MG63 (cell line): ENCODE measurements at places on chromosomes 4 and X. TPM values are rescaled to one million over a fixed set of nuclear protein-coding genes. Genes with fewer than 3 reads are reported as not detected.

Gene LRIT3
- not detected in 2 replicates for total RNA-seq

Gene EREG
- total RNA-seq: not detected in 2 replicates

Gene KLF8
- not detected in 2 replicates for total RNA-seq

Gene EIF1AX
- total RNA-seq: 94.2 and 119 TPM in 2 replicates

Gene NEUROG2
- not detected in 2 replicates for total RNA-seq

Gene ADAMTS3
- 3.2 and 7.1 TPM in 2 replicates for total RNA-seq

Gene ABCG2
- 1.8 and 2.2 TPM in 2 replicates for total RNA-seq

Gene CLDN2
- not detected in 2 replicates for total RNA-seq

Gene FHIP1A
- total RNA-seq: 2.0 and 3.8 TPM in 2 replicates

Gene PAGE1
- total RNA-seq: not detected in 2 replicates

DNA sequence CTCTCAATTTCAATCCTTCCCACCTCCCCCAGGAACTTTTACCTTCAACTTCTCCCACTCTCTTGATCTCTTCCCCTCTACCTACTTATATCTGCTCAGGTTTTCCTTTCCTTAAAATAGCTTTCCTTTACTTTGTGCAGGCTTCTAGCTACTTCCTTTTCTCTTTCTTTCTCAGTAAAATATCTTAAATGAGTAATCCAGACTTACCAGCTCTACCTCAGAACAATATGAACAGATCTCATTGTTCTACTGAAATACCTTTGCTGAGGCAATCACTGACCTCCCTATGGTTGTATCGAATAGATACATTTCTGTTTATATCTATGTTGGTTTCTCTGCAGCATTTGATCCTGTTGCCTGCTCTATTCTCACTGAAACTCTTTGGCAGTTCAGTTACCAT lies 86.7 kb upstream of the WDR44 start:
- DNase-seq: no peak

DNA sequence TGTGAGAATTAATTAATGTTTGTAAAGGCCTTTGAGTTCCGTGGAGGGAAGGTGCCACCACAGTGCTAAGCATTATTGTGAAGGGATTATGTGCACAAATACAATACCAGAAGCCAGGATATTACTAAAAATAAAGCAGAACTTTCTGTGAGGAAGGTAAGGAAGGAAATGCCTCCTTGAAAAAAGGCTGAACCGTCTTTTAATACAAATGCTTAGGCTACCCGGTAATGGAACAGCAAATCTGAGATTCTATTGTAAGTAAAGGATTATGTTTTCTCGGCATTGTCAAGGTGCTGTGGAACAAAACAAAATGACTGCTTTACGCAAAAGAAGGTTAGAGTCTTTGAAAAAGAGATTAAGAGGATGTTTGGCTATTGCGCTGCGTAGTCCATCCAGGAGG lies 57.9 kb upstream of the SPRY1 start:
- no peak for DNase-seq

- DNase-seq: no peak
Observed at GRCh38 chr4:130124066-130124465, 1028.1 kb downstream of the C4orf33 start.

GRCh38 chrX:148333989-148334388 lies 166.4 kb upstream of the AFF2 start:
- DNase-seq: no peak

- no peak for DNase-seq
Observed at GRCh38 chrX:86322913-86323312, 174.7 kb downstream of the DACH2 start.

DNA sequence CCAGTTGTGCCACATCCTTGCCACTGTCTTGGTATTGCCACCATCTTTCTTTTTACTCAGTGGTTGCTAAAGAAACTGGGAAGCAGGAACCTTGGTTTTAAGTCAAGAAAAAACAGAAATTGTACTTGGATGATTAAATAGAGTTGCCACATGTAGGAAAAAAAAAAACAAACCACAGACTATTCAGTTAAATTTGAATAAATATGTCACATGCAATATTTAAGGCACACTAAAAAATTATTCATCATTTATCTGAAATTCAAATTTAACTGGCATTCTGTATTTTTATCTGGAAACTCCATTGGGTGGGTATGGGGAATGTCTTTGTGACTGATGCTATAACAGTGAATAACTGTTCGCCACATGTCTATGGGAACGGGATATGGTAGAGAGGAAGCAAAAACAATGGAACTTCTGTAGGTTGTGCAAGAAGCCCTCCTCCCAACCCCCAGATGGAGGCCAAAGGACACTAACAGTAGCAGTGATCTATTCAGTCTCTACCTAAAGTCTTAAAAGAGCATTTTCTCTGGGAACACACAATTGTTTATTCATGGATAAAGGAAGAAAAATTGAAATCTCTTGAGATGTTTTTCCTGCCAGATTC lies 57.0 kb upstream of the PLAC8 start:
- DNase-seq: no peak

DNA sequence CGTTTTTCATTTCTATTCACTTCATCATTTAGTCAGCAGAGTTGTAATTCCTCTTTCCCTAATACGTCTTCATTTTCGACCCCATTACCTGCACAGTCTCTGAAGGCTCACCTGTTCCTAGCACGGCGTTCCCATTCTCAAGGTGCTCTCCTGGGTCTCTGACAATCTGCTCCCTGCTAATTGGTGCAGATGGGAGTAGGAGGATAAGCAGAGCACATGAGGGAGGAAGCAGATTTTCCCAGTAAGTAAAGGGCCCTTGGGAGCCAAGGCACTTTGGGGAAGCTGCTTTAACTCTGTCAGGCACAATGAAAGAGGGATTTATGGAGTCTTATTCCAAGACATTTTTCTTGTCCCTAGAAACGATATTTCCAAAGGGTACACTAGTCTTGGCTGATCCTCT lies 466.4 kb downstream of the STIM2 start:
- DNase-seq: no peak

- no peak for DNase-seq
Observed at GRCh38 chrX:19707246-19707871, 180.0 kb downstream of the SH3KBP1 start.

- DNase-seq: no peak
Observed at GRCh38 chr4:185892165-185892564, 80.2 kb upstream of the SORBS2 start.

DNA sequence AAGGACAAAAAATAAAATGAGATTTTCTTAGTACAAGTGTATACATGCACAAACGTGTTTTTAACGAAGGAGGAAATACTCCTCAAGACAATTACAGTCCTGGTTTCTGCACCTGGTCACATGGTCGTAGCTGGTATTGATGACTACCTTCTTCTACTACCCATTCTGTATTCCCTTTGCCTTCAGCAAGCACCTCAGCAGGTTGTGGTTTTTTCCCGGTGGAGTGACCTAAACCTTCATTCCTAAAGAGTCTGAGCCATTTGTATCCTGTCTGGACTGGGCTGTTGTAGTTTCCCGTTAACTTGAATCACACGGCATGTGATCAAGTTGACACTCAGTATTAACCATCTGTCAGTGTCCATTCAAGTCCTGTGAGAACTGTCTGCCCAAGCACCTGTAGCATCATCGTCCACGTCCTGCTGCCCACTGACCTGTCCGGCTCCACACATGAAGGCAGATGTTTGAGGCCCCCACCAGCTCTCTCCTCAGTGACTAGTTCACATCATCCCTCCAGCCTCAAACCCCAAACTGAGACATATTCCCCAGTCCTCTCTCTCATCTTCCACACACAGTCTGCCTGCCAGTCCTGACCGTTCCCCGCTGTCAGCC lies 31.1 kb upstream of the TBC1D14 start:
- DNase-seq: no peak

GRCh38 chr4:180060159-180060889 lies 2182.9 kb upstream of the TENM3 start:
- DNase-seq: no peak

- DNase-seq: no peak
Observed at GRCh38 chr4:96149894-96150293, 310.0 kb downstream of the PDHA2 start.

- no peak for DNase-seq
Observed at GRCh38 chrX:115895678-115896329, 274.7 kb upstream of the AGTR2 start.

GRCh38 chrX:128897621-128898020 lies 625.7 kb downstream of the SMARCA1 start:
- no peak for DNase-seq

DNA sequence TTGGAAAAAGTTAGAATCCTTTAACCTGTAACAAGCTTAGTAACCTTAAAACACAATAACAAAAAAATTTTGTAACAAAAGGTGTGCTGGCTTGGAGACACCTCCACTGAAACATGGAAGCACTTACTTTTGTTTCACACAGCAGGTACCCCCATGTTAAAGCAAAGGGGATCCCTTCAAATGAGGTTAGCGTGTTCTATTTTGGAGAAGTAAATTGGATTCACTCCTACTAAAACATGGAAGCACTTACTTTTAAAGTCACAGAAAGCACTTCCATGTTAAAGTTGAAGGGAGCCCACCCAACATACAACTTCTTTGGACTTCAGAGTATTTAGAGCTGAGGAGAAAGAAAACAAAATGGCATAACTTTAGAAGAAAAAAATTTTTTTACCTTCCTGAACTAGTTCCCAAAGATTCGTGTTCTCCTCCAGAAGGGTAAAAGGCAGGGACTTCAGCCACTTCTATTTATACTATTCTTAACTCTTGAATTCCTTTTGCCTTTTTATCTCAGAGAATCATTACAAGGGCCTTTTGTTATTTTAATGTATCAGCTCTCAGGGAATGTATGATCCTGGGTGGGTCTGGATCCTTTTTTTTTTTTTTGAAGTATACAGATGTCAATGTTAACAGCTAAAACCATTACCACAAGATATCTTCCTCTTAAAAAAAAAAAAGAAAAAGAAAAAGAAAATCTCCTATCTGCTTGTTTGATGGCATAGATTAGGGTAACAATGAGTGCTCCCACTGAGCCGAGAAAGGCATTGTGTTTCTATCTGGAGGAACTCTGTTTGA lies 11.5 kb downstream of the LARP7 start:
- DNase-seq: no peak

DNA sequence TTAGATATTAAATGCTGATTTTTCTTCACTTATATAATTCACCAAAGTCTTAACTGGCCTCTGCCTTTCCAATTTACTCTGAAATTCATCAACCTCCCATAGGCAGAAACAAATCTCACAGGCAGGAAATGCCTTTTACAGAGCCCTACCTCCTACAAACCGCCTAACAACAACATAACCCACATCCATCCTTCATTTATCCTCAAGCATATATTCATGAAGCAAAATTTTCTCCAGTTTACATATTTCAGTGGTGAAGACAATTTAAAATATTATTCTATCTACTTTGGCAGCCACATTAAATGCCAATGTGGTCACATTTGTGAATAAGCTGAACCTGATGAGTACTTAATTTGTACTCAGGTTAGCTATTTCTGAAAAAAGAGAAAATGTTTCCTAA lies 30.3 kb downstream of the SEPSECS start:
- DNase-seq: no peak

GRCh38 chr4:77481856-77482255 lies 123.8 kb upstream of the CXCL13 start:
- no peak for DNase-seq

DNA sequence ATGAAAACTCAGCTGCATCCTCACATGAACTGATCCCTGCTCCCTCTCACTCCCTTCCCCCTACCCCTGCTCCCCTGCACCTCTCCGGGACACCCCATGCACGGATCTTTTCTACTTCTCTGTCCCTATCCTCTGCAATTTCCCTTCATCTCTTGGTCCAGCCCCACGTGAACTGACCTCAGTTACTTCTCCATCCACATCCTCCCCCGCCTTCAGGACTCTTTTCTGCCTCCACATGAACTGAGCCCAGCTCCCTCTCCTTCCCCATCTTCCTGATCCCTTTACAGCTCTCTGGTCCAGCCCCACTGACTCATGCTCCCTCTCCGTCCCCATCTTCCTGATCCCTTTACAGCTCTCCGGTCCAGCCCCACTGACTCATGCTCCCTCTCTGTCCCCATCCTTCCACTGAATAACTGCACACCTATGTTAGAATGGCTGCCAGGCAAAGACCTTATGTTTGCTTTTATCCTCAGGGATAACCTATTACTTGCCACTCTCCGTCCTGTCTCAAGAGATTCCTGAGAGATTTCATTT lies 5.6 kb downstream of the CETN2 start:
- no peak for DNase-seq

DNA sequence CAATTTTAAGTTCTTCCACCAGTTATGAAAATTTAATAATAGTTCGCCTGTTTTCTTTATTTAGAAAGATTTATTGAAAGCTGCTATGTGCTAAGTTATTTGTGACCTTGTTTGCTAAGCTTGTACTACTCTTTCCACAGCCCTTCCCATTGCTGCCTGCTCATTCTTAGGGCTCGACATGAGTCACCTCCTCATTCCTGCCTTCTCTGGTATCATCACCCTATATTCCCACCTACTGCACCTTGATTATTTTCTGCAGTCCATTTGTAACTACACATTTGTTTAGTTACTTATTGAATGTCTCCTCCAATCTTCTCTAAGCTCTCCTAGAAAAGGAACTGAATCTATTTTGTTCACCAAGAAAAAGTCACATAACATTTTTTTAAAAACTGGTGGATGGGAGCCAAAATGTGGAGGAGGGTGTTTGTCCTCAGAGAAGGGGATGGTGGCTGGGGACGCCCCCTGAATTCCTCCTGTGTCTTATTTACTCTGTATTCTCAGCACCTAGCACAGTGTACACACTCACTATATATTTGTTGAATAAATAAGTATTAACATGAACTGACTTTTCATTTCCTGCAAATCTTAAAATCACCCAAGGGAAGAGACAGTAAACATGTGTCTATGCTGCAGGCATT lies 3.7 kb upstream of the RAB9A start:
- DNase-seq: no peak

- DNase-seq: no peak
Observed at GRCh38 chr4:148016063-148016637, 284.3 kb downstream of the ARHGAP10 start.

GRCh38 chr4:169716677-169717076 lies 41.1 kb downstream of the HPF1 start:
- no peak for DNase-seq

DNA sequence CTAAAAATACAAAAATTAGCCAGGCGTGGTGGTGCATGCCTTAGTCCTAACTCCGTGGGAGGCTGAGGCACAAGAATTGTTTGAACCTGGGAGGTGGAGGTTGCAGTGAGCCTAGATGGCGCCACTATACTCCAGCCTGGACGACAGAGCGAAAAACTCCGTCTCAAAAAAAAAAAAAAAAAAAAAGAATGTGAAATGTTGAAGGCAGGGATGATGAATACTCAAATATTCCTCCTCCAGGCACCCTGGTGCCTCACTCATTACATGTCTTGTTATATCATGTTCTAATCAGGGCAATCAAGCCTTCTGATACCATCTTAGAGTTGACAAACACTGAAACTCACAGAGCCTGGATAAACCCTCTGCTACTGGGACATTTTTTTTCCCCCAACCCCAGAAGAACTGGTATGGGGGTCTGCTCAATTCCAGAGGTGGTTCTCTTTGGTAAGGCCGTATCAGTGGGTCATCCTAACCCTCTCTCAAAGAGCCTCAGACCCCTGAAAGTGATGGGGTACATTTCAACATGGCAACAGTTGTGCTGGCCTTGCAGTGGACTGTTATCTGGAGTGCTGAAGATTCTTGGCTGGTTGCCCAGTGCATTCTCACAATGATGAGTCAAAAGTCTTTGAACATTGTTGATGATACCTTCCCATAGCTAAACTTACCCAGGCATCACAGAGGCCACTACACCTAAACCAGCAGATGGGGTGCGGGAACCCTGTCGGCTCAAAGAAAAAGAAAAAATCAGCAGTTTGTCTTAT lies 2.4 kb upstream of the SH3KBP1 start:
- DNase-seq: peak; percentile 34
